Bronchus fibroblast of lung (primary cell): ENCODE measurements at places on chromosomes 3 and 15. TPM values are rescaled to one million over a fixed set of nuclear protein-coding genes. Genes with fewer than 3 reads are reported as not detected.

Gene KNG1
- not detected in 2 replicates for total RNA-seq

Gene CAPN3
- total RNA-seq = 0.50 and 1.6 TPM in 2 replicates

Gene SLC15A2
- total RNA-seq = 0.15 and 0.17 TPM in 2 replicates

Gene MBD4
- total RNA-seq = 15.9 and 21.4 TPM in 2 replicates

Gene TRAK1
- total RNA-seq = 17.8 and 18.0 TPM in 2 replicates

Gene PFN2
- 171 and 180 TPM in 2 replicates for total RNA-seq

Gene SNURF
- 0.45 and 0.50 TPM in 2 replicates for total RNA-seq

Gene TBC1D23
- total RNA-seq = 34.8 and 46.6 TPM in 2 replicates

Gene LINS1
- total RNA-seq = 2.5 and 5.5 TPM in 2 replicates

Gene PARP16
- total RNA-seq = 5.1 and 7.1 TPM in 2 replicates

Gene SMAD6
- total RNA-seq = 4.7 and 7.1 TPM in 2 replicates

Gene SAMD7
- not detected in 2 replicates for total RNA-seq

Gene SKOR1
- total RNA-seq = 0.17 TPM in 1 of 2 replicates, not detected in the other

Gene PLSCR4
- 4.2 and 4.6 TPM in 2 replicates for total RNA-seq

Gene CCR1
- total RNA-seq = not detected in 2 replicates

Gene AGBL1
- total RNA-seq = not detected in 2 replicates

Gene SORD
- 28.1 and 30.8 TPM in 2 replicates for total RNA-seq

Gene GP9
- not detected in 2 replicates for total RNA-seq
